ENCODE measurements at places on chromosomes 16 and 17. TPM values are rescaled to one million over a fixed set of nuclear protein-coding genes. Genes with fewer than 3 reads are reported as not detected.

The GIT1 gene
- 14.1 TPM for total RNA-seq

The SRSF1 gene
- total RNA-seq: 307 TPM

The PABPN1L gene
- 0.09 TPM for total RNA-seq

The WBP2 gene
- 17.3 TPM for total RNA-seq

The LITAFD gene
- not detected for total RNA-seq

The CLDN7 gene
- total RNA-seq: 6.3 TPM

The CCDC154 gene
- total RNA-seq: 0.71 TPM

DNA sequence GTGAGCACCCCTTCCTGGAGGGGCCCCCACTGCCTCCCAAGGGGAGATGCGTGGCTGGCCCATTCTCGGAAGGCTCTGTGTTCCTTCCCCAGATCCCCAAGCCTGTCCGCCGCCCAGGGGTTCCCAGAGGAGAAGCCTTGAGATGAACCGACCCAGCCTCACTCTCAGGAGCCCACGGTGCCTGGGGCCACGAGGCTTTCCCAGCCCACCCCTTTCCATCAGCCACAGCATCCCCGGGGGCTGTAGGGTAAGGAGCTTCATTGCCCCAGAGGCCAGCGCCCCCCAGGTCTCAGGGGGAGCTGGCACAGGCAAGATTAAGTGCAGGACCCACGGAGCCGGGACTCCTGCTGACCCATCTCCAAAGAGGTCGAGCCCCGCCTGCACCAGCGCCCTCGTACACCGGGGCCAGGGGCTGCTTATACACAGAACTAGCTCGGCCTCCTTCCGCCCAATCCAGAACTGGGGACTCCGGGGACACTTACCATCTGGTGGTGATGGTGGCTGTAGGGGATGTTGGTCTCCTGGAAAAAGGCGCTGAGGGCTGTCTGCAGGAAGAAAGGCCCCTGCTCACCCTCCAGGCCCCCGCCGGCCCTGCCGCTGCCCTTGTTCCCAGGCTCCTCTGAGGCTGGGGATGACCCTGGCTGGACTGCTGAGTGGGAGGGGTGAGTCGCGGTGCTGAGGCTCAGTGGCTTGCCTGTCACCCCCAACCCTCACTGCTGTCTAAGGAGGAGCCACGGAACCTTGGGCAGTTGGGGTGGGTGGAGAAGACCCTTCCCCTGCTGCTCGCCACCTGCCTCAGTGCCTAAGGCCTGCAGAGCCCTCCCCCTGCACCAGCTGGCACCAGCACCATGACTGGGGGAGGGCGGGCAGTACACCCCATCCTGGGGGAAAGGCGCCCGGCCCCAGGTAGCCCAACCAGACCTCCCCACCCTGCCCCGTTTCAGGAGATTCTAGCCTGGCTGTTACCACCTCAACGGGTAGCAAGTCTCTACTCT lies 4.4 kb downstream of the UBALD1 start:
- no peak for DNase-seq

GRCh38 chr17:48054238-48055185 lies 6.4 kb downstream of the NFE2L1 start:
- DNase-seq: no peak

- DNase-seq: no peak
Observed at GRCh38 chr17:48059125-48059668, 11.0 kb downstream of the NFE2L1 start.

- no peak for DNase-seq
Observed at GRCh38 chr16:66899945-66900710, 18.6 kb downstream of the CDH16 start.

DNA sequence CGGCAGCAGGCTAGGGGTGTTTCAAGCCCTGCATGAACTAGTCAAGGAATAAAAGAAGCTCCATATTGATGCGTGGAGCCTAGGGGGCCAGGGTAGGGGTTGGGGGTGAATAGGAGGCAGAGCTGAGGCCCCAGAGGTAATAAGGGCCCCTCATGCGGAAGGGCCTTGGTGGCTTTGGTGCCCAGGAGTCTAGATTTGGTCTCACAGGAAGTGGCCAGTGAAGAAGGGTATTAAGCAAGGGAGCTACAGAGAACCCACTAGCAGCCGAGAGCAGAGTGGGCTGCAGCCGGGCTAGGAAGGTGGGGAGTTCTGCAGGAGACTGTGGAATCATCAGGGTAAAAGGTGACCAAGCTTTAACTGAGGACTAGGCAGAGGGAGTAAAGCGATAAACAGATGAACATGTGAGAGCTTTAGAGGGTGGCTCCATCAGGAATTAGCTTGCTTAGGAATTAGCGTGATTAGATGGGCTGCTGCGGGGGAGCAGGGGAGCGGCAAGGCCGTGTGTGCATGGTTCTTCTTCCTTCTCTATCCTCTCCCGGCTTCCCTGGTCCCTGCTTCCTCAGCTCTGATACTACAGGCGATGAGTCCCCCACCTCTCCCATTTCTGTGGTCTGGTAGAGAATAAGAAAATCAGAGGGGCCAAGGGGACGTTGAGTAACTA lies 9.8 kb downstream of the GNGT2 start:
- no peak for DNase-seq

- DNase-seq: no peak
Observed at GRCh38 chr17:19485800-19486340, 47.8 kb upstream of the SLC47A1 start.

GRCh38 chr17:47915776-47916398 lies 19.9 kb downstream of the SP2 start:
- DNase-seq: no peak

DNA sequence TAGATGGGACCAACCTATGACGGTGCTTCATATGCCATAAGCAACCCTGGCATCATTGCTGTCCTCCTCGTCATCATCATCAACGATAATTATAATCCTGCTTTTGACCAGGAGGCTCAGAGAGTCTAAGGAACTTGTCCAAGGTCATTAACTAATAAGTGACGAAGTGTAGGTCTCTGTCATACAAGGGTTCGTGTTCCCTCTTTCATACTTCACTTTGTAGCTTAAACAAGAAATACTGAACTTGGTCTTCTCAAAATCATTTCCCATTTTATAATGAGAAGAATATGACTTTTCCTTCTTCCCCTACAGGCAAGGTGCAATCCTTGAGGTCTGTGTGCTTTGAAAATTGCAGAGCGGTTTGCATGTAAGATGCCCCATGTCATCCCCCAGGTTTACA lies 31.2 kb upstream of the PIK3R6 start:
- DNase-seq: no peak

Measured in thymus (tissue), 14 donors.